ENCODE measurements at places on chromosomes 3 and 15. TPM values are rescaled to one million over a fixed set of nuclear protein-coding genes. Genes with fewer than 3 reads are reported as not detected.

DNA sequence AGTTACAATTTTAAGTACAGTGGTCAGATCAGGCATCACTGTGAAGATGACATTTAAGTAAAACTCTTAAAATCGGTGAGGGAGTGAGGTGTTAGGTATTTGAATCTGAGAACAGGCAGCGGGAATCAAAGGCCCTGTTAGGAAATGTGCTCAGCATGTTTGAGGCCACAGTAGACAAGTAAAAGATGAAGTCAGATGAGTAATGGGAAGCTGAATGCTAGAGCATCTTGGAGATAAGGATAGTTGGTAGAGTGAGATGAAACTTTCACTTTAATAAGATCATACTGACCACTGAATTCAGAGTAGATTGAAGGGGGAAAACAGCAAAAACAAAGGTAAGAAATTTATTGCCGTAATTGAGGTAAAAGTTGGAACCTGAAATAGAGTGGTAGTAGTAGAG, 61.6 kb downstream of the DCBLD2 start:
- H3K27me3 ChIP-seq: no peaks in the 10 kb centered on the region
- no peak for DNase-seq
- peaks cover 34% of the 10 kb centered on the region for H3K36me3 ChIP-seq
- H3K4me1 ChIP-seq: no peaks in the 10 kb centered on the region
- no peak overlapping the region for H3K27ac ChIP-seq

DNA sequence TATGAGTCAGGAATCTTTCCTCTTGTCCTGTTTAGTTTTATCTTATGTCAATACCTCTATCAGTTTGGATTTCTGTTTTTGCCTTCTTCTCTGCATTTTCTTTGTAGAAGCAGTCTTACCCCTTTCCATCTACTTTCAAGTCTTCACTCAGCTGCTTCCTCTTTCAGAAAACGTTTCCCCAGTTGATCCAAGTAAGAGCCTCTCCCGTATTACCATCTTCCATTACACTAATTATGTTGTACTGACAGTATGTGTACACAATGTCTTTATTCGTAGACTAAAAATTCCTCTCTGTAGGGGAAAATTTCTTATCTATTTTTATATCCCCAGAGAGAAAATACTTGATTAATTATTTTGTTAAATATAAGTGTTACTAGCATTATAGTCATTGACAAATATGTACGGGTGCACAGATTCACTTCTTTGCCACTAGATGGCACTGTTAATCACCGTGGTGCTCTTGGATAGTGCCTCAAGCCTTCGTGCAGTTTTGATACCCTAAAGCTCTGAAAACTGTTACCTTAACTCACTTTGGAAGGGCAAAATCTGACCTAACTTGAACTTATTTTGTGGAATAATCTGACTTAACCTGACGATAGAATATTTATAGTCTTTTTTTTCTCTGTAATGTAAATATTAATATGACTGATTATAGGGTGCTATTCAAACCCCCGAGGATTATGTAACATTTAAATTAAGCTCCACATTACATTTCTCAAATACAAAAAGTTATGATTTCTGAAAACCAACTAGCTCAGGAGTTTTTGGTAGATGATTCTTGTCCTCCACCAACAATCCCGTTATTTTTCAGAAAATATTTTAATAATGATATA, 74.2 kb upstream of the POU1F1 start:
- H3K27me3 ChIP-seq: no peaks in the 10 kb centered on the region
- H3K4me1 ChIP-seq: no peaks in the 10 kb centered on the region
- DNase-seq: peak; percentile 38
- H3K27ac ChIP-seq: no peak overlapping the region
- no peak overlapping the region for H3K4me3 ChIP-seq
- H3K36me3 ChIP-seq: no peaks in the 10 kb centered on the region

DNA sequence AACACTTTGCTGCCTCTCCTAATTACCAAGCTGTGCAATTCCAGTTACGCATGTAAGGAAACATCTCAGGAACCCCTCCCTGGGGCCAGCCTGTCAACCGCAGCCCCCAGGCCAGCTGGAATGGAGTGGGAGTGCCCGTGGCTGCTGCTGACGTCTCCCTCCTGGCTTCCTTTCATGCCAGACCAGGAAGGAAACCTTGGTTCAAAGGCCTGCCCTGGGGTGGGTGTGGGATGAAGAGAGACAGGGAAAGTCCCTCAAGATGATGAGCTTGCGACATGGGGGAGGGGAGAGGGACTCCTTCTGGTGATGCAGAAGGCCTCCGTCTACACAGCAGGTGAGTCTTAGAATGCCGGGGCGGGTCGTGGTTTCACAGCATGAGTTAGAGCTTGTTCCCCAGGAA, 11.4 kb upstream of the CYP11A1 start:
- peaks cover 15% of the 10 kb centered on the region for H3K4me1 ChIP-seq
- H3K36me3 ChIP-seq: no peaks in the 10 kb centered on the region
- H3K27ac ChIP-seq: no peak overlapping the region
- DNase-seq: no peak
- H3K4me3 ChIP-seq: no peak overlapping the region

DNA sequence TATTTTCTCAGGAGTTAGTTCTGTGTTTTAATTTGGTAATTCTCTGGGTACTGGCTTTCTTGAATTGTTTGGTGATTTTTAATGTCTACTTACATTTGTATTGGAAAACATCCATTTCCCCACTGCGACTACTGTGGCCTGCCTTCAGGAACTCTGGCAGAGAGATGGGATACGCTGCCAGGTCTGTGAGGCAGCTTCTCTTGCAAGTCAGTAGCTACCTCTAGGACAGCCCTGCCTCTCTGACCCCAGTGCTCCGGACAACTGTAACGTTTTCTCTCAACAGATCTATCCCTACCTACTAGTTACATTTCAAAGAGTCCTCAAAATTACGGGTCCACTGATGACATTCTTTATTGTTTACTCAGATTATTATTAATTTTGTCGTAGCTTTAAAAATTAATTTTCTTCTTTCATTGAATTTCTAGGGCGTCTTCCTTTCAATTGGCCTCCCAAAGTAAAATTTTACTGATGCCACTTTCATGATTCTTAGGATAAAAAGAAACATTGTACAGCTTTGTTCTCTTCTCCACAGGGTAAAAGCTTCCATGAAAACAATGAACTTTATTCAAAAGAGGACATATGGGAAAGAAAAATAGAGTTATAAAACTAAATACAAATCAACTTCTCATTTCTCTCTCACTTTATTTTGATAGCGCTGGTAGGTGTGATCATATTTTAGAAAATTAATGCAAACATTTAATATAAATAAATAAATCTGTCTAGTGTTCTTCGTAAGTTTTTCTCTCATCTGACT, 123.2 kb upstream of the GOLGA8J start:
- no peak overlapping the region for H3K27ac ChIP-seq
- no peaks in the 10 kb centered on the region for H3K27me3 ChIP-seq
- H3K36me3 ChIP-seq: no peaks in the 10 kb centered on the region
- no peaks in the 10 kb centered on the region for H3K4me1 ChIP-seq

Gene SPG21
- 72.7 TPM for total RNA-seq

DNA sequence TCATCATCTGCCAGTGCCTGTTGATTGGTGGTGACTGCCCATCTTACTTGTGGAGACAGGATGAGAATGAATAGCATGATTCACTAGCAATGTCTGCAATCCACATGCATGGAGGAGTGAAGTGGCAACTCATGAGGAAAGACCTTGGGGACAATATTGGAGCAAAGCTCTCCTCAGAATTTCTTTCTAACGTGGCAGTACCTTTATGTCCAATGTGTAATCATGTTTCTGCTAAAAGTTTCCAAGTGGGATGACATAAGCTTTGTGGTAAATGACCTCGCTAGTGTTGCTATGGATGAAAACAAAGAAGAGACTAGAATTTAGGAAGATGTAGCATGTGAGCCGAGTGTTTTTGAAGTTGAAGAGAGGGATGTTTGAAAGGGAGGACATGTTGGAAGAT, 117.8 kb downstream of the CPNE4 start:
- H3K27ac ChIP-seq: no peak overlapping the region
- no peaks in the 10 kb centered on the region for H3K36me3 ChIP-seq
- H3K27me3 ChIP-seq: peaks cover 31% of the 10 kb centered on the region
- no peak overlapping the region for H3K4me3 ChIP-seq

DNA sequence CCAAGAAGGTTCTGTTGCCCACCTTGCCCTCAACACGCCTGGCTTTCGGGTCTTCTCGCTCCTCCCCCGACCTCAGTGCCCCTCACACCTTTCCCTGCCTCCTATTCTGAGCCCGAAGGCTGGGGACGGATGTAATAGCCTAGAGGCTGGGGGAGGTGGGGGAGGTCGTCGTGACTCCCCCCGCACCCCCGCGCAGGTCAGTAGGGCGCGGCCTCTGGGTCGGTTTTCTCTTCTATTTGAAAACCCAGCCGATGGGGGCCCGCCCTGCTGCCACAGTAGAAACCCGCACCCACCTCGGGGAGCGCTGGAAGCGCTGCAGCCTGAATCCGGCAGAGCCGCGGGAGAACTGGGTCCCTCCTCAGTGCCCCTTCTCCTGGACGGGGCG, 1.0 kb upstream of the RBPMS2 start:
- no peak for DNase-seq
- no peak overlapping the region for H3K27ac ChIP-seq
- H3K36me3 ChIP-seq: no peaks in the 10 kb centered on the region
- no peak overlapping the region for H3K4me3 ChIP-seq
- peaks cover 34% of the 10 kb centered on the region for H3K4me1 ChIP-seq

Gene TMEM40
- 12.3 TPM for total RNA-seq

Gene SHF
- 2.6 TPM for total RNA-seq

GRCh38 chr3:169285057-169286033, 378.2 kb downstream of the MECOM start:
- no peak for DNase-seq
- peaks cover 17% of the 10 kb centered on the region for H3K27me3 ChIP-seq

- DNase-seq: no peak
- H3K4me1 ChIP-seq: peaks cover 22% of the 10 kb centered on the region
- no peaks in the 10 kb centered on the region for H3K27me3 ChIP-seq
- no peaks in the 10 kb centered on the region for H3K36me3 ChIP-seq
- no peak overlapping the region for H3K27ac ChIP-seq
Observed at GRCh38 chr15:57064033-57064432, 145.6 kb downstream of the TCF12 start.

Gene NR2F2
- 61.4 TPM for total RNA-seq

DNA sequence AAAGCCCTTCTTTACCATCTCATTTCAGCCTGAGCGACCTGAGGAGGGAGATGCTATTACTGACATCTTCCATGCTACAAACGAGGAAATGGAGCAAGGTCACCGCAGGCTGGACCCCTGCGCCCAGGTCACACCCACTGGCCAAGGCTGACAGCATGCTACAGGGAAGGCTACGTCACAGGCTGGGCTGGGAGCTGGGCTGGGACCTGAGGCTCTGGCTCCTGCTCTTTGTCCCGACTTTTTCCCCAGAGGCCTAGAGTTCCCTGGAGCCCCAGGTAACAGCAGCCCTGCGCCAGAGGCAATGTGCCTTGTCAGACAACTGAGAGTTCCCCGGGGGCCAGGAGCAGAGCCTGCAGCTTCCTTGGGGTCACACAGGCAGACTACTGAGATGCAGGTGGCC, 87.2 kb downstream of the IQSEC1 start:
- H3K4me3 ChIP-seq: no peak overlapping the region
- no peaks in the 10 kb centered on the region for H3K27me3 ChIP-seq
- peaks cover 19% of the 10 kb centered on the region for H3K4me1 ChIP-seq
- H3K36me3 ChIP-seq: no peaks in the 10 kb centered on the region
- H3K27ac ChIP-seq: no peak overlapping the region

DNA sequence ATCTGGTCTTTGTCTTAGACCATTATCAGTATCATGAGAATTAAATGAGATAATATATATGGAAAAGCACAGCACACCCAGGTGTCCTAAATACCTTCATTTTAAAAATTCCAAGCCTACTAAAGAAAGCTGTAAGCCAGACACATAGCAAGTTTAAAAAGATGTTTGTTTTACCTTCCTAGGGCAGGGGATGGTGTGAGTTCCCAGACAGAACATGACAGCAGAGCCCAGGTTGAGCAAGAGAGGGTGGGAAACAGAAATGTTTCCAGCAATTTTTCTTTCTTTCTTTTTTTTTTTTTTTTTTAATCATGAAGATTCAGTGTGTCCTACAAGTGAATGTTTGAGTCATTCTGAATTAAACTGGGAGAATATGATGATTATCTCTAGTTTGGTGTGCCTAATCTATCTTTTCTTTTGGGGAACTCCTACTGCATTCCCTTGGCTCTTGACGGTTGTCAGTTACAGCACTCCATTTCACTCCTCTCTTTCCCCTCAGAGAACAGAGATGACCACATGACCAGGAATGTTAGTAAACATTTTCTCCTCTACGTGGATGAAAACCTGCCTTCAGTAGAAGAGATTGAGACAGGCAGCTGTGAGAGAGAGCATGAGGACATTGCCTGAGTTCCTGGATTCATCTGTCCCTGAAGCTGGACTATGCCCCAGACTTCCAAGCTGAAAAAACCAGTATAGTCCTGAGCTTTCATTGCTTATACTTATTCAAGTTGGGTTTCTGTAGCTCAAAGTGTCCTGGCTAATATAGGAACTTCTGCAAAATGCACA, 54.5 kb upstream of the ARL14 start:
- H3K27ac ChIP-seq: no peak overlapping the region
- no peaks in the 10 kb centered on the region for H3K4me1 ChIP-seq
- no peak overlapping the region for H3K4me3 ChIP-seq
- H3K27me3 ChIP-seq: no peaks in the 10 kb centered on the region

Gene DNAH1
- total RNA-seq: 5.5 TPM

DNA sequence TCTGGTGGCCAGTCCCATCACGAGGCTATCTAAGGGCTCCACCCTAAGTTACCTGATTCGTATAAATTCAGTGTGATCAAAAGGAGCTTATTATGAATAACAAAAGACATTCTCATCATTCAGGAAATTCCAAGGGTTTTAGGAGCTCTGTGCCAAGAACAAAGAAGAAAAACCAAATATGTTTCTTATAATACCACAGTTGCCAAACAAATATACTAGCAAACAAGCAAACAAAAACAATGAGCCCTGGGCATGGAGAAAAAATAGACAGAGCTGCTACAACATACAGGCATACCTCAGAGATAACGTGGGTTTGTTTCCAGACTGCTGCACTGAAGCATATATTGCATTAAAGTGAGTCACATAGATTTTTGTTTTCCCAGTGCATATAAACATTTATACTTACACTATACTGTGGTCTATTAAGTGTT, 20.2 kb upstream of the CFAP161 start:
- no peaks in the 10 kb centered on the region for H3K36me3 ChIP-seq
- peaks cover 13% of the 10 kb centered on the region for H3K4me1 ChIP-seq
- no peak for DNase-seq
- H3K27ac ChIP-seq: no peak overlapping the region

- peaks cover 13% of the 10 kb centered on the region for H3K27me3 ChIP-seq
- H3K36me3 ChIP-seq: no peaks in the 10 kb centered on the region
- no peak overlapping the region for H3K27ac ChIP-seq
- no peak overlapping the region for H3K4me3 ChIP-seq
Observed at GRCh38 chr3:135040321-135041240, 245.5 kb downstream of the EPHB1 start.

GRCh38 chr3:33132019-33132360, 18.2 kb downstream of the CRTAP start:
- no peaks in the 10 kb centered on the region for H3K4me1 ChIP-seq
- peaks cover 11% of the 10 kb centered on the region for H3K36me3 ChIP-seq
- no peak overlapping the region for H3K27ac ChIP-seq
- H3K4me3 ChIP-seq: no peak overlapping the region
- DNase-seq: no peak

Measured in HCT116 (cell line).